NCI-H1694 treated with DMSO at 0.1 percent for 48 hours (cell line): ENCODE measurements at places on chromosomes 12 and 14.
A peak's percentile ranks its signal among the peaks of the same experiment; 100 is the strongest.

DNA sequence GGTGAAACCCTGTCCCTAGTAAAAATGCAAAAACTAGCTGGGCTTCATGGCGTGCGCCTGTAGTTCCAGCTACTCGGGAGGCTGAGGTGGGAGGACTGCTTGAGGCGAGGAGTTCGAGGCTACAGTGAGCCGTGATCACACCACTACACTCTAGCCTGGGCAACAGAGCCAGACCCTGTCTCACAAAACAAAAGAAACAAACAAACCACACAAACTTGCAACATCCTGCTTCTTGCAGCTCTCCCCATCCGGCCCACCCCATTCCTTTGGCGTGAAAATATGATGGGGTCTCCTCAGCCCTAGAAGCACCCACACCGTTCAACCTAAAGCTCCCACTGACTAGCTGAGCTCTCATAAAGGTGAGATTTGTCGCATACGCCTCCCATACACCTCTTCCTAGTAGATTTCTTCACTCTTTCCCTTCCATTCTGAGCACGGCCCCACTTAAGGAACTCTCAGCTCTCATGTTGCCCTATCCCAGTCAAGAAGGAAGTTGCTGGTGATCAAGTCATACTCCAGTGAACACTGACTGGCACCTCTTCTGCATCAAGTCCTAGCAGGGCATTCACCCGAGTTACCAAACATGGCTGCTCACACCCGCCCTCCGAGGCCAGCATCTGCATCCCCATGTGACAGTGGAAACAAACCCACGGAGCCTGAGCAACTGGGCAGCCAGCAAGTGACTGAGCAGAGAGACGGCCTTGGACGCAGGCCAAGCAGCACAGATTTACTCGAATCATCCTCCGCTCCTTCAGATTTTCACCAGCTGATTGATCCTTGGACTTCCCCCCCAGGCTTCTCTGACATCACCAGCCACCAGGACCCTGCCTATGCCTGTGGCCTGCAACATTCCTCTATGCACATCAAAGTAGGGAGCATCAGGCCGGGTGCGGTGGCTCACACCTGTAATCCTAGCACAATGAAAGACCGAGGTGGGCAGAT is 18.9 kb upstream of the CD27 start:
- no peak for DNase-seq

DNA sequence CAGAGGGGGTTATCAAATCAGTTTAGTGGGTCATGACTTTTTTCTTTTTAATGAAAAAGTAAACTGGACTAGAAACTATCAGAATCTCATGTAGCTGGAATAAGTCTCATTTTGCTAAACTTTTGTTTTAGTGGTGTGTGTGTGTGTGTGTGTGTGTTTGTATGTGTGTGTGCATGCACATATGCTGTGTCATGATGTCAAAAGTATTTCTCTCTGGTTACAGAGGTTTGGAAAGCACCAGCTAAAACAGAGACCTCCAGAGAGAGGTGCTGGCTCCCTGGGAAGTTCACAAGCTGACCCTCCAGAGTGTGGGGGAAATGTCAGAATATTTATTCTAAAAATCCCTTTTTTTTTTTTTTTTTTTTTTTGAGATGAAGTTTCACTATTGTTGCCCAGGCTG is 114.7 kb downstream of the LGMN start:
- DNase-seq: no peak

DNA sequence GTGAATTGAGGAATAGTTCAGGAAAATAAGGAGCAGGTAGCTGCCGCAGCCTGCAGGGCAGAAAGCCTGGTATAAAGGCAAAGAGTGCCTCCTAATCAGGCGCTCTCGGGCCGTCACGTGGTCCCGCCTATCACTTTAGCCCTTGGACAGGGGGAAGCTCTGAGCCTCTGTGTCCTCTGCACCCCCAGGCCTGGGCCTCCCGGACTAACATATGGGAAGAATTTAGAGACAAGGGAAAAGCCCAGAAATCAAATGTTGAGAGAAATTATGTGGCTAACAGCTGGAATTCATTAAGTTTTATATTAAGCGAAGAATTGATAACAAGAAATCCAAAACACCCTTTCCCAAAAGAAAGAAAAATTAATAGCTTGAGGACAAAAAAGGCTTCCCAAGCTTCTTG is 417.7 kb downstream of the ATP23 start:
- DNase-seq: no peak

- DNase-seq: no peak
Measured at GRCh38 chr14:95685978-95686922, at the start of gene TCL1B. TCL1B (plus strand) TSS chr14:95686426; CDS start chr14:95686468, 42 bp downstream.

- DNase-seq: no peak
Measured at GRCh38 chr14:104689881-104690711, 678 bp downstream of the INF2 start.

DNA sequence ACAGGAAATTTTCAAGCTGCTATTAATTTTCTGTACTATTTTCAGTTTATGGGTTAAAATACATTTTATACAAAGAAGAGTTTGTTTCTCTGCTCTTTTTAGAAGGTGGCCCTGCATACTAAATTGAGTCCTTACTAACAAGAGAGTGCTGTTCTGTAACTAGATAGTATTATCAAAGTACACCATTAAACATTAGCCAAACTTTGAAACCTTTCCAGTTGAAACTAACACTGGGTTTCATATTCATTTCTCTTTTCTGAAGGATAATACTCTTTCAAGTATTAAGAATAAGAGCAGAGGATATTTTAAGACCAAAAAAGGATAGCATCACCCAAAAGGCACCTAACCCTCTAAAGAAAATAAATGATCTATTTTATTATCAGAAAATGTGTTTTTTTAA is 47.2 kb downstream of the PEBP1 start:
- no peak for DNase-seq

DNA sequence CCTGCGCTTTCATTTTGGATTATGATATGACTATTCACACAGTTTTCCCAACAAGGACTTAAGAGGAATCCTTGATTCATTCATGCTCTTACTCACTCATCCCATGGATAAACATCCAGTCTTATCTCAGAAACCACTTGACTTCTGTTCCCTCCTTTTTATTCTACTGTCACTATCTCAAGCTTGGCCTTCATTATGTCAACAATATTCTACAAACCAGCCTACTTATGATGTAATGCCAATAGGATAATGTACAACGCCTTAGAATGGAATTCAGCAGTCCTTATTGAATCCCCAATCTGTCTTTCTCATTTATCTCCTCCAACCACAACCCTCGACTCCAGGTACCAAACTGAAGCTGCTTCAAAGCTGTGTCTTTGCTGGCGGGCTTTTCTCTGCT is 448.5 kb downstream of the PDZRN4 start:
- no peak for DNase-seq

GRCh38 chr12:115553622-115554021 is 723.9 kb downstream of the MED13L start:
- DNase-seq: no peak

DNA sequence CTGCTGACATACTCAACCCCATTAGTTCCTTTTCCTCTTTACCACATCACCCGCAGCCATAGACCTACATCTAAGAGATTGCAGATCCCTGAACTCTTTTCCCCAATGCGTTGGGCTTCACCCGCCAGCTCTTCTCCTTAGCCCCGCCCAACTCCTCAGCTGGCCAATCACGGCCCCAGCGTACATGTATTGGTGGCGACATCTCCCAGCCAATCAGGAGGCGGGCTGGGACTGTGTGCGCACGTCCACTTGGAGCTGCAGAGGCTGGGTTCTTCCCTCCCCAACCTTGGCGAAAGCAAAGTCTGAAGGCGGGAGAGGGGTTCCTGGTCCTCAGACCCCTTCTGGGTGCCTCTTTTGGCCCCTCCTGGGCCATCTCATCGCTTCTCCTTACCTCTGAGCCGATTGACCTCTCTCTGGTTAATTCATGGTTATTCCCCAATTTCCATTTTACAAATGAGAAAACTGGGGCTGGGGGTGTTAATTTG is 11.0 kb downstream of the PDE1B start:
- no peak for DNase-seq

DNA sequence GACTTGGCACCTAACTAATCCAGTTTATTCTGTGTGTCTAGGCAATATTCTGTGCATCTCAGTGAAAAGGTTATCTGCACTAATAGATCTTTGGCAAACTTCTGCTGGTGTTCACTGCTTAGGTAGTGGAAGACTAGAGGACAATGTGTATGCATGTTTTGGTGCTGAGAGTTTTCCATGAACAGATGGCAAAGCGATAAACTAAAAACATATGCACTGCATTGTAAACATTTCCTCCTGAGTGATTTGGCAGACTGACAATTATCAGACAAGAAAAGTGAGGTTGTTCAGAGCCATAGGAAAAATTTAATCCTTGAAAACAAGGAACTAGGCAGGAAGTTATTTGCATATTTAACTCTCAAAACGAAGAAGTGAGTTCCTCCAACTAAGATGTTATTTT is 400.4 kb downstream of the ATP23 start:
- peak; percentile 84 for DNase-seq

DNA sequence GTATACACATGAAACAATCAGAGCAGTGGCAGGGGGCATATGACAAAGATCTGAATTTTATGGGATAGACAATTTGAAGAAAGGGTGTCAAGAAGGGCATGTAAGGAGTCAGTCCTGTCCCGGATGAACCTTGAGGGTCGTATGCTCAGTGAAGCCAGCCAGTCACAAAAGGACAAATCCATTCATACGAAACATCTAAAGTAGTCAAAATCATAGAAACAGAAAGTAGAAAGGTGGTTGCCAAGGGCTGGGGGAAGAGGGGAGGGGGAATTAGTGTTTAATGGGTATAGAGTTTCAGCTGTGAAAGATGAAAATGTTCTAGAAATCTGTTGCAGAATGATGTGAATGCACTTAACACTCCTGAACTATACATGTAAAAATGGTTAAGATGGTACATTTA is 157.5 kb downstream of the TGFB3 start:
- no peak for DNase-seq

GRCh38 chr12:113244478-113244958 is 23.3 kb downstream of the TPCN1 start:
- peak; percentile 72 for DNase-seq

- DNase-seq: no peak
Measured at GRCh38 chr14:104087981-104088850, 2.7 kb downstream of the ASPG start.

DNA sequence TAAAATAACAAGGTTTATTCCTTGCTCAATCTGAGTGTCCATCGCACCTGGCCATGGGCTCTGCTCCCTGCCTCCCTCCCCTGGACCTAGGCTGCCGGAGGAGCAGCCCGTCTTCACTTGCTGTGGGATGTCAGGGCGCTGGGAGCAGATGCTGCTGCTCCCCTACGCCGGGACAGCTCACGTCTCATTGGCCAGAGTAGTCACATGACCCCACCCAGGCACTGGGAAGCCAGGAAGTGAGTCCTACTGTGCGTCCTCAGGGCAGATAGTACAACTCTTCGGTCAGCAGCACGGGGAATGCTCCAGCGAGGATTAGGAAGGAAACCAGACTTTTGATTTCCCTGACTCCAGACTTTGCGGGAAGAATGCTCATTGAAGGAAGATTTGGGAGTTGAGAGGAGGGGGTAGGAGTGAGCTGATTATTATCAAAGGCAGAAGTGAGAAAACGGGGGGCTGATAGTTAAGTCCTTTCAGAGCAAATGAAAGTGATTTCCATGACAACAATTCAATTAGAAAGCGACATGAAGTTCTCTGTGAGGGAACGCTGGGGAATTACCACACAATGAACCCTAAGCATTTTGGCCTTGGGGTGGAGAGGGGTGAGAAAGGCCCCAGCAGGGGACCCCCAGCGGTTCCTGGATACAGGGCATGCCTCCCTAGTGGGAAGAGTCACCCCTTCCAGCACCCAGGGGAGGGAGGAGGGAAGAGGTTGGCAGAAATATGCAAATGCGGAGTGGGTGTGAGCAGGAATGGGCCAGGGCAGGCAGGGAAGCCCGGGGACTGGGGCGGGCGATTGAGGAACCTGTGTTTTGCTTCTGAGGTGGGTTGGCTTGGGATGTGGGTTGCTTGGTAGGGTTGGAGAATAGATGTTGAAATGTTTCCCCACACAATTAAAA is 215.5 kb downstream of the AACS start:
- DNase-seq: no peak

DNA sequence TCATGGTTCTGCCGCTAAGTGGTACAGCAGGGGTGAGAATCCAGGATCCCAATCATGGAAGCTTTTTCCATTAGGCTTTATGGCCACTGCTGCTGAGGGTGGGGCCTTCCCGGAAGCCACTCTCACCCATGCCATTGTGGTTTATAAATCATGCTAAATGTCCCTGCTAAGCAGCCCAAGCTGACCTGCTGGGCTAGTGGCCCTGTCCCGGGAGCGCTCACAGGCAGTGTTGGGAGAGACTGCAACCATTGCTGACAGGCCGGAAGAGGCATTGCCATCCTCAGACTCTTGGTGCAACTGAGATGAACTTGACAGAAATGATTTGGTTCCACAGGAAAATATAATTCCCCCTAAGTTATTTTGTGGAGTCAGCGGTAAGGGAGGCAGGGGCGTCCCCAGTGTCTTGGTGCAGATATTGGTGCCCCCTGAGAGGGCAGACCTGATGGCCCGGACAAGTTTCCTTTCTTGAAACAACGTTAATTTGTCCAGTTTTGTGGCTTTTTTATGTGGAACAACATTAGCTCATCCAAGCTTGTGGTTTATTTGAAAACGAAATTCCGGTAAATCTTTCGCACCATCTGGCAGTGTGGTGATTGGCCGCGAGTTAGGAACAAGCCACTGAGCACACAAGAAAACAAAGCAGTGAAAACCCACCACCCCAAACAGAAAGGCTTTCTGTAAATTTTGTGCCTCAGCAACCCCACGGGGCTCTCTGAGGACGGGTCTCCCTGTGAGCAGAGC is 82.3 kb downstream of the SSPN start:
- no peak for DNase-seq

DNA sequence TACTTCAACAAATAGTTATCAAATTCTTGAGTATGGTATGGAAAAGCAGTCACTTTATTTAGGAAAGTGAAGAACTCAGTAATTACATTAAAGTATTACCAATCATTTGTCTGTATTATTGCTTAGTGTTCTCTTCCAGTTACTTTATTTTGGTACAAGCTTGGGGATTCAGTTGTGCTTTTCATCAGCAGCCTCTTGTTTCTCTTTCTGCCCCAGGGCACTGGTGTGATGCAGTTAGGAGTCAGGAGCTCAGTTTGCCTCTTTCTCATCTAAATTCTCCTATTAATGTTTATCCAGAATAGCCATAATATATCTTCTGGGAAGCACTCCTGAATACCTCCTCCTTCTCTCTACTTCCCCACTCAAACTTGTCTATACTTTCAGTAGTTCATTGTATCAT is 25.7 kb downstream of the PMCH start:
- DNase-seq: no peak

DNA sequence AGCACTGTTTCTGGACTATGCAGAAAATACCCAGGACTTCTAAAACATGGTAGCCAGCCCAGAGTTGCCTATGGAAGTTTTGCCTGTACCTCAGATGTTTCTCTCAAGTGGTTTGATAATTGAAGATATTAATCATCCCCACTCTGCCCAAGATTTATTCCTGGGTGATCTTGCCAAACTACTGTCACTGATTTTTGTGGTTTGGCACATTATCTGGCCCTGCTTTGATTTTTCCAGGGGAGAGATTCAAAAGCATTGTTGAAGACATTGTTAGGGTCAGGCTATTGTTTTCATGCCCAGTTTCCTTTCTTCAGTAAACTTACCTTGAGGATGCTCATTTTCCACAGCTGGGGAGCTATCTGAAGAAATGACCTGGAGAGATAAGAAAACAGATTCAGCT is 5.8 kb downstream of the PRKAG1 start:
- DNase-seq: no peak
